NK-92 treated with Interleukin-12 subunit alpha and Interleukin-12 subunit beta, amount 100 ng/mL, for 24 hours (cell line): ENCODE measurements at places on chromosomes 16 and 17.
A peak's percentile ranks its signal among the peaks of the same experiment; 100 is the strongest.

DNA sequence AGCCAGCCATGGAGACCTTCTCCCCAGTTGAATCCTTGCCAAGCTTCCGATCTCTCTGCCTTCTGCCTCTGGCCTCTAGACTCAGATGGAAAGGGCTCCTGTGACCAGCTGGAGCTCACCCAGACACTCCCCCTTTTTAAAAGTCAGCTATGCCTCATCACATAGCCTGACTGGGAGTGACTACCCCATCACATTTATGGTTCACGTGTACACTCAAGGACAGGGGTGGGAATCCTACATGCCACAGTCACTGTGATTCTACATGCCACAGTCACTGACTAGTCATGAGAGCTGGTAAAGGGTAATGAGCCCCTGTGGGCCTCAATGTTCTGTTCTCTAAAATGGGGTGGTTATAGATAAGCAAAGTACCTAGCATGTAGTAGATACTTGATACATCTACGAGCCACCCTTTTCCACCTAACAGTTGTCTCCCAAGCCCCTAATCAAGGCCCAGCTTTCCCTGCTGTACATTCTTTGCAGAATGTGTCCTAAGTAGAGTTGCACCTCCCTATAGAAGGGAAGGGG lies 85.1 kb downstream of the RGS9 start:
- no peak for DNase-seq

- DNase-seq = no peak
These were observed 17.9 kb downstream of the SALL1 start for GRCh38 chr16:51133183-51133582.

GRCh38 chr16:29719063-29719462 lies 26.7 kb downstream of the C16orf54 start:
- DNase-seq = no peak

GRCh38 chr16:54060599-54061421 lies 225.8 kb downstream of the IRX3 start:
- no peak for DNase-seq

- DNase-seq = no peak
These were observed 2.8 kb downstream of the ACE start for GRCh38 chr17:63479495-63480184.

DNA sequence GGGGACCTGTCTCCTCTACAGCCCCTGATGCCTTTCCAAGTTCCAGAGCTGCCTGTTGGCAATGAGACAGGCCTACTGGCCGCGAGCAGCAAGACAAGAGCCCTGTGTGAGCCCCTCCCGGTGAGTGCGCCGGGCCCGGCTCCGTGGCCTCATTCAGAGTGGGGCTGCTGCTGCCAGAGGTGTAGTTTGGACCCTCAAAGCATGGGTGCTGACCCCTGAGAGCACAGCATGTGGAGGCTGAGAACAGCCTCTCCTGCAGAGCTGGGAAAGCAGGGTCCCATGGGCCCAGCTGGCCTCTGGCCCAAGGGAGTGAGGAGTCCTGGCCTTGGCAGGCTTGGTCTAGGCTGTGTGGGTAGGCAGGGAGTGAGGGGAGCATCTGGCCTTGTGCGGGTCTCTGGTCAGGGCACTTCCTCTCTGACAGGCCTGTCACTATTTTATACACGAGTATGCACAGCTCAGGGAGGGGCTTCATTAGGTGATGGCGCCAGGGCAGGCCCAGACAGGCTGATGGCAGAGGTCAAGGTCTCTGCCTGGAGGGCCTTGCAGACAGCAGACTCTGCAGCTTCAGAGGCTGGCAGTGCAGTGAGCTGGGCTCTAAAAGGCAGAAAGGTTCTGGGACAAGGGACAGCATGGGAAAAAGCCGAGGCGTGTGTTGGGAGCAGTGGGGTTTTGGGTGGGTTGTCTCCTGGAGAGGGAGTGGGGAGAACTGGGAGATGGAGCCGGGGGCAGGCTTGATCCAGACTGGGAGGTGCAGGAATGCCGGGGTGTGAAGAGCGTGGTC lies 43.4 kb downstream of the ADCY7 start:
- DNase-seq = no peak

- DNase-seq = no peak
These were observed 17.2 kb downstream of the CMIP start for GRCh38 chr16:81461766-81462165.

DNA sequence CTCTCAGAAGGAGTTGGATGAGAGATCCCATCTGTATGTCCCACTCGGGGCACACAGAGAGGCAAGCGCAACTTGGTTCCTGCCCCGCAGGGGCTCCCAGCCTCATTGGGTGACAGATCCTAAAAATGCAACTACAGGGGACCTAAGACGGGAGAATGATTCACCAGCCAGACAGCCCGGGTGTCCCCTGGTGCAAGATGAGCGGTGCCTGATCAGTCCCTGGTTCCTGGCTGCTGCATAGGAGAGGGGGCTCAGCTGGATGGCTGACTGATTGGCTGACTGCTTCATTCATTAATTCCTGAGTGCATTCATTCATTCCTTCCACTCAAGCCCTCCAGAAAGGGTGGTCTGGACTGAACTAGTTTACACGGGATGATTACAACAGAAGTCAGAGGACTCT lies 22.0 kb downstream of the WNT3 start:
- no peak for DNase-seq

GRCh38 chr17:21537302-21537701 lies 155.0 kb upstream of the KCNJ18 start:
- no peak for DNase-seq

GRCh38 chr17:81056312-81056711 lies 21.4 kb downstream of the BAIAP2 start:
- no peak for DNase-seq

- no peak for DNase-seq
These were observed 136.0 kb upstream of the TNRC6C start for GRCh38 chr17:77822302-77823030.

GRCh38 chr16:1002399-1003166 lies 21.0 kb downstream of the SOX8 start:
- DNase-seq = no peak

- DNase-seq = no peak
These were observed 4.0 kb downstream of the PRKCA start for GRCh38 chr17:66306446-66306845.

GRCh38 chr17:48592057-48592514 lies 1.5 kb downstream of the HOXB5 start:
- DNase-seq = no peak

DNA sequence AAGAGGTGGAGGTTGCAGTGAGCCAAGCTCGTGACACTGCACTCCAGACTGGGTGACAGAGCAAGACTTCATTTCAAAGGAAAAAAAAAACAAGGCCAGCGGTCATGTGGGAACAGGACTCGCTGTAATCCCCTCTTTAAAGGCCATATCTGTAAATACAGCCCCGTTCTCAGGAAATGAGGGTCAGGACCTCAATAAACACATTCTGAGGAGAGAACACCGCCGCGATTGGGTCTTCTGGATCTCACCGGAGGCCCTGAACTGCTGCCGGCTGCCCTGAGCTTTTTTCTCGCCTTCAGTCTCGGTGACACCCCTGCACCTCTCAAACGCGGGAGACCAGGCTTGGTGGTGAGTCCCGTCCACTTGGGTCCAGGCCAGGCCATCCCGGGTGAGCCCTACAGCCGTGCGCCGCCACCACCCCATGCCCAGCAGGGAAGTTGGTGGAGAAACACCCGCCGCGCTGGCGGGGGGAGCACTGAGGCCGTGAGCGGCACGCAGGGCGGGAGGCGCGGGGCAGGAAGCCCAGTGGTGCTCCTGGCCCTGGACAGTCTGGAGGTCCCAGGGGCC lies 28.4 kb downstream of the SLC25A10 start:
- no peak for DNase-seq

DNA sequence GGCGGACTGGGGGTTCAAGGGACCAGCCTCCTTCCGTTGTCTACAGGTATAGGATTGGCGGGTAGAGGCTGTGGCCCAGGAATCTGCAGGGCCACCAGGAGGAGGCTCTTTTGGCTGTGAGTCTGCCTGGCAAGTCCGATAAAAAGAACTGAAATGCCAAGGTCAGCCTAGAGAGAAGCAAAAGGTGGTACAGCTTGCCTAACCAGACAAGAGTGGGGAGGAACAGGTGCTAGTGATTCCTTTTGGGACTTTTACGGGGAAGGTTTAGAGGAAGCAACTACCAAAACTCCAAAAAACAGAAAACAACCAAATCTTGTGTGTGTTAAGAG lies 5.6 kb upstream of the EVPL start:
- no peak for DNase-seq

GRCh38 chr17:12977008-12977751 lies 40.6 kb downstream of the ELAC2 start:
- DNase-seq = no peak

DNA sequence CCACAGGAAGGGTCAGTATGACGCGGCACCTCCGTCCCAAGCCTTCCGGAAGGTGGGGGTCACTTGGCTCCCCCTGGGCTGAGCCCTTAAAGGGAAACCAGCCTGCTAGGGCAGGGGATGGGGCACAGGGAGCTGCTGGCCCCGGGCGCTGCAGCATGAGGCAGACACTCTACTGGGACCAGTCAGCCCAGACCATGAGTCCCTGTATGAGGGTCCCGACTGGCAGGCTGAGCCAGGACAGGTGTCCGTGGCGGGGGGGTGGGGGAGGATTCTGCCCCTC lies 43.4 kb upstream of the ZC3H18 start:
- DNase-seq = no peak

DNA sequence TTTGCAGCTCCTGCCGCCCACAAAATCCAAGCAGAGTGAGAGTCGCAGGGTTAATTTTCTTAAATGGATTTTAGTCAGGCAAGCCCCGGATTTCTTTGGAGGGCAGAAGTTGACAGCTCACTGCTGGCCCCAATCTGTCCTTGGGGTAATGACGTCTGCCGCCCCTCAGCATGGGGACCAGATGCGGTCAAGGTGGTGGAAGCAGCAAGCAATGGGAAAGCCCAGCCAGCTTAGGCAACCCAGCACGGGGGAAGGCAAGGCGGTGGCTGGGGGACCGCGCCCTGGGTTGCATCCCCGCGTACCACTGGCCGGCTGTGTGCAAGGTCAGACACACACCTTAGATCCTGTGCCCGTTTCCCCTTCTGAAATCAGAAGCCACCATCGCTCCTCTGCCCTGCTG lies 321.7 kb downstream of the C16orf95 start:
- no peak for DNase-seq

DNA sequence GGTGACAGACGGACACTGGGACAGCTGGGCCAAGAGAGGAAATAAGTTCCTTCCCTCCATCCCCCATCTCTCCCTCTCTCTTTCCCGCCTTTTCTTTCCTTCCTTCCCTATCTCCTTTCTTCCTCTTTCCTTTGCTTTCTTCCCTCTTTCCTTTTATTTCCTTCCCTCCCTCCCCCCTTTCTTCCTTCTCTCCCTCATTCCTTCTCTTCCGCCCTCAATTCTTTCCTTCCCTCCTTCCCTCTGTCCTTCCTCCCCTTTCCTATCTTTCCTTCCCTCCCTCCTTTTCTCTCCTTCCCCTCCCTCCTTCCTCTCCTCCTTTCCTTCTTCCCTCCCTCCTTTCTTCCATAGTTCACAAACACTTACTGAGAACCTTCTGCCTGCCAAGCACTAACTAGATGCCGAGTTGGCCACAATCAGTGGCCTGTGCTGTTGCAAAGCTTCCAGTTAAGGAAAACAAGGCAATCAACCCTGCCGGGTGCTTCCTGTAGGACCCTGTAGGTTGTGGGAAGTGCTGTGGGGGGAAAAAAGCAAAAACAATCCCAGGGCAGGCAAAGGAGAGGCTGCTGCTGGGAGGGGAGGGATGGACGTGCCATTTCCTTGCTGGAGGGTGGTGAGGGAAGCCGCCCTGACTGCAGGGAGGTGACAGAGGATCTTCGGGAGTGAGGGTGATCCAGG lies 31.7 kb downstream of the ABCC6 start:
- DNase-seq = no peak

DNA sequence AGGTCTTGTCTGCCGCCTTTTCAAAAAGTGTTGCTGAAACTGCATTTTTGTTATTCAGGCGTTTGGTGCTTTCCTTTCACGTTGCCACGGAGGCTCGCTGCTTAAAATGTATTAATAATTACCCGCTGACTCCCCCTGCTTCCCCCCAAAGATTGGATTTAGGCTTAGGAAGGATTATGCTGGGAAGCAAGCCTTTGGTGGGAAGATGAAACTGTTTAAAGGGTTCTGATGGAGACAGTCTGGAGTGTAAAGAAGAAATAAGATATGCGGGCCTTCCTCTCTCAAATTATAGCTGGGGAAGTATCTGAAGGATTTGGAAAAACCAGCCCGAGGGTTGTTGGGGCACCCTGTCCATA lies 1.1 kb downstream of the KSR1 start:
- no peak for DNase-seq

- no peak for DNase-seq
These were observed 18.6 kb downstream of the CREBBP start for GRCh38 chr16:3861808-3862451.

- no peak for DNase-seq
These were observed 1.8 kb downstream of the USP7 start for GRCh38 chr16:8961811-8962390.

GRCh38 chr16:89696670-89697128 lies 4.8 kb downstream of the SPATA2L start:
- DNase-seq = peak; percentile 31

- no peak for DNase-seq
These were observed 83.1 kb downstream of the NT5M start for GRCh38 chr17:17386094-17386800.

- no peak for DNase-seq
These were observed 253.3 kb upstream of the SALL1 start for GRCh38 chr16:51404386-51404785.

DNA sequence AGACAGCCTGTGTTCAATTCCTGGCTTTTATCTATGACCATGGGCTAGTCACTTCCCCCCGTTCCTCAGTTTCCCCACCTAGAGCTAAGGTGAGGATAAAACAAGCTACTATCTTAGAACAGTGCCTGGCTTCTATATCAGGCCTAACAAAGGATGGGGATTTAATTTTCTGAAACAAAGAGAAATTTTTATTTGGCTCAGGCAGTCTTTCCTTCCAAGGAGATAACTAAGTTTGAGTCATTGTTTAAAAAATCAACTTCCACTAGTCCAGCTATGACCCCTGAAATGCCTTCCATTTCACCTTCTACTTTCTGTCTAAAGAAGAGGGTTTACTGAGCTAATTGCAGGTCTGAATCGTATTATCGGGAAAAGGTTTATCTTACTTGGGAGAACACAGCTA lies 99.0 kb downstream of the CMIP start:
- DNase-seq = no peak

DNA sequence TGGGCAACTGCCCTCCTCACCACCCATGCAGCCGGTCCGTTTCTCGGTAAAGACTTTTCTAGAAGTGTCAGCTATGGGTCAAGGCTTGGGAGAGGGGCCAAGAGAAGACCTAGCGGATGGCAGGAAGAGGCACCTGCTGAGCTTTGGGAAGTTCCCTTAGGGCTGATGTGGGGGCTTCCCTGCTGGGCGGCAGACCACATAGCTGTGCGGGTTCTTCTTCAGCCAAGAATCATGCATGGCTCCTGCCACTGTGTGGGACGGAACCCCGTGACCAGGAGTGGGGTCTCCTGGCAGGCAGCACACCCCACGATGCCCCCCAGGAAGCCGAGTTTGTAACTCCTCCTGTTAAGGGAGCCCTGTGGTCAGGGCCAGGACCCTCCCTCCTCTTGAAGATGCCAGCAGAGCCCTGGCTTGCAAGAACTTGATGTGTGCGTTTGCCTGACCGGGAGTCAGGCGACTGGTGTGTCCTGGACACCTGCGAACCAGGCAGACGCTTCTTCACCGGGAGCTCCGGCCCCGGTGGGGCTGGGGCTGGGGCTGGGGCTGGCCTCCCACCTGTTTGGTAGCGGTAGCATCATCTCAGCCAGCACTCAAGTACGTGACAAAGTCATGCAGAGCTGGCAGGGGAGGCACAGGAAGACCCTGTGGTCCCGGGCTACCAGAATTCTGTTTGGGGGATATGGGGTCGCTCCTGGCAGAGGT lies 17.7 kb upstream of the SLC38A10 start:
- no peak for DNase-seq

GRCh38 chr17:82972836-82973372 lies 106.5 kb upstream of the METRNL start:
- no peak for DNase-seq

- no peak for DNase-seq
These were observed 14.1 kb downstream of the C17orf67 start for GRCh38 chr17:56819431-56820145.
